ENCODE measurements at places on chromosomes 3 and 15.

- no peak for DNase-seq
Measured at GRCh38 chr3:53102601-53103147, 27.6 kb downstream of the RFT1 start.

DNA sequence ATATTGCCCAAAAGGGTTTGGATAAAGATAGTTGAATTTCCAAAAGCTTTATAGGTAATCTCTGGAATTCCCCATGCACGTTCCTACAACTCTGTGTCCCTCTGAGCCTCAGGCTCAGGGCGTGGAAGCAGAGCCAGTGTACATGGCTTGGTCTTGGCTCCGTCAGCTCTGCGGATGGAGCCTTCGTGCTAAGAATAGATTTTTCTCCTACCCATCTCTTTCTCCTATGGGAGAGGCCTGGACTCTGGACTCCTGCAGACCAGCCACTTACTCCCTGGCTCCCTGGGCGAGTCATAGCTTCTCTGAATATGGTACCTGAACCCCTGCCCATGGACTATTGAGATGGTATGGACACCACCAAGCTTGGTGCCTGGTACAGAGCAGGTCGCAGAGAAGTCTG, 99.9 kb downstream of the EEFSEC start:
- no peak for DNase-seq

- DNase-seq: no peak
Measured at GRCh38 chr3:50481992-50482391, 21.4 kb downstream of the CACNA2D2 start.

GRCh38 chr15:74790080-74790916, 8.4 kb downstream of the CSK start:
- DNase-seq: peak; percentile 67

- DNase-seq: no peak
Measured at GRCh38 chr3:172530101-172530561, 6.9 kb upstream of the TNFSF10 start.

GRCh38 chr3:171199473-171199829, 172.9 kb upstream of the SLC2A2 start:
- DNase-seq: no peak

- DNase-seq: no peak
Measured at GRCh38 chr15:48282216-48282615, 49.0 kb upstream of the DUT start.

DNA sequence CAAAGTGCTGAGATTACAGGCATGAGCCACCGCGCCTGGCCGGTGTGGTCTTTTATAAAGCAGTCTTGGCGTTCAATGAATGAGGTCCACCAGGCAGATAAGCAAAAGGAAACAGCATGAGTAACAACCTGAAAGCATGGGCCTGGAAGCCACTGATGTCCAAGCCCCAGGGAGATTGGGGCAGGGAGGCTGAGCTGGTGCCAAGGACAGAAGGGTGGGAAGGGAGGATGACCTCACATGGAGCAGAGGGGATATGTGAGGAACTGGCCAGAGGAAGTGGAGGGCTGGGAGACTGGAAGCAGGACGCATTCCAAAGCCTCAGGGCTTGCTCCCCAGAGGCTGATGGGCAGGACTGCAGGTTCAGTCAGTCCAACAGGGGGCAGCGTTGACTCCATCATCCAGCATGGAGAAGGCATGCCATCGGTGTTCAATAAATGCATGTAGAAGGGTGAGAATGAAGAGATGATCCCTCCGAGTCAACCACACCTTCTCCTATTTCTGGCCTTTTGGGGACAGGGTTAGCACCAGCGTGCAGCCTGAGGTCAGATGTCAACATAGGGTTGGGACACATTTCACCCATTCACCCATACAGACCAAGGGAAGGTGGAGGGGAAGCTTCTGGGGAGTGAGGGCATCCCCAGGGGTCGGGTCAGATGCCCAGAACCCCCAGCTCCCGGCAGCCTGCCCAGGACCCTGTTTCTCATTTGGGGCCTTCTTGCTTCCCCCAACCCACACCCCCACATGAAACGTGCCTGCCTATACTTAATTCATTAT, 14.8 kb downstream of the MYL3 start:
- DNase-seq: no peak

GRCh38 chr3:135310317-135310716, 515.3 kb downstream of the EPHB1 start:
- no peak for DNase-seq

- no peak for DNase-seq
Measured at GRCh38 chr3:182913889-182914288, 66.4 kb downstream of the DCUN1D1 start.

GRCh38 chr15:67927501-67928168, 87.8 kb upstream of the RNU6-1 start:
- DNase-seq: peak; percentile 11

- DNase-seq: no peak
Measured at GRCh38 chr15:73485372-73485771, 42.4 kb downstream of the REC114 start.

DNA sequence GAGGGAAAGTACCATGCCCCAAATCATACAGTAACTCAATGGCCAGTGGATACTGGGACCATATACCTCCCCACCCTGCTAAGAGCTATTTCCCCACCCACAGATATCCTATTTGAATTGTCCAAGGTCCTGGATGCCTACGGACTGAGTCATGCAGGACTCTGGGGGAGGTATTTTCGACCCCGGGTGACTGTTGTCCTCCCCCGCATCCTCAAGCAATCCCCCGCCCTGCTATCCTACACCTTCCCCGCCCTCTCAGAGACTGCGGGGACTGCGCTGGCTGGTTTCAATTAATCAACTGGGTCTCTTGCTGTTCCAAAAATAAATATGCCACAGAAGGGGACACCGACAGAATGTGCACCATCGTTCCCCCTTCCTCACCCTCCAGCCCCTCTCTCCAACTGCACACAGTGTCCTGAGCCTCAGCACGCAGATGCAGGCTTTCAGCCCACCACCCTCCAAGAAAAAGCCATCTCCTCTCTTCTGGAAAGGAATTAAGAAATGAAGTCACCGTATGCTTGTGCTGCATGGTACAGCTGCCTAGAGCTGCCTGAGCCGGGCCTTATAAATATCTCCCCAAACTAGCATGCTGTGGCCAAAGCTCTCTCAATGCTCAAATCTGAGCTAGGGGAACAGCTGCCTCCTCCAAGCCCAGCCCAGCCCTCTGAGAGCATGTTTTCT, 8.1 kb downstream of the CAV3 start:
- no peak for DNase-seq

- no peak for DNase-seq
Measured at GRCh38 chr3:115624029-115624741, 875 bp downstream of the GAP43 start.

GRCh38 chr3:31613654-31614053, 80.9 kb downstream of the STT3B start:
- DNase-seq: no peak

DNA sequence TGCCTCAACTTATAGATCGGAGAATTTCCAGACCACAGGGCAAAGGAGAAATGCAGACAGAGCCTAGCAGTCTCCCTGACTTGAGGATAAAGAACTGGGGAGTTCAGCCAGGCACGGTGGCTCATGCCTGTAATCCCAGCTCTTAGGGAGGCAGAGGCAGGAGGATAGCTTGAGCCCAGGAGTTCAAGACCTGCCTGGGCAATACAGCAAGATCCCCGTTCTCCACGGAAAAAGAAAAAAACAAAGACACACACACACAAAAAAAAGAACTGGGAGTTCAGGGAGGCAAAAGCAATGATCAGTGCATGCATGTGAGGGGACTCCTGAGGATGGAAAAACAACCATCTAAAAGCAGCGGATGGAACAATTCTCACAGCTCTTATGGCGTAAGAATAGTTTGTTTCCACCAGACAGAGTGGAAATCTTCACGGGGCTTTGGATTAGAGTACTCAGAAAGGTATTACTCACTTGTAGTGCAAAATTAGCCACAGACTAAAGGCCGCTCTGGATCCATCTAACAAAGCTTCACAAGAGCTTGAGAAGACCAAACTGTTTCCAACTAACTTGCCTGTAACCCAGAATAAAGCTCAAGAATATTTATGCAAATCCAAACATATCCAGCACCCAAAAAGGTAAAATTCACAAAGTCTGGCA, 16.3 kb downstream of the SEC11A start:
- no peak for DNase-seq

DNA sequence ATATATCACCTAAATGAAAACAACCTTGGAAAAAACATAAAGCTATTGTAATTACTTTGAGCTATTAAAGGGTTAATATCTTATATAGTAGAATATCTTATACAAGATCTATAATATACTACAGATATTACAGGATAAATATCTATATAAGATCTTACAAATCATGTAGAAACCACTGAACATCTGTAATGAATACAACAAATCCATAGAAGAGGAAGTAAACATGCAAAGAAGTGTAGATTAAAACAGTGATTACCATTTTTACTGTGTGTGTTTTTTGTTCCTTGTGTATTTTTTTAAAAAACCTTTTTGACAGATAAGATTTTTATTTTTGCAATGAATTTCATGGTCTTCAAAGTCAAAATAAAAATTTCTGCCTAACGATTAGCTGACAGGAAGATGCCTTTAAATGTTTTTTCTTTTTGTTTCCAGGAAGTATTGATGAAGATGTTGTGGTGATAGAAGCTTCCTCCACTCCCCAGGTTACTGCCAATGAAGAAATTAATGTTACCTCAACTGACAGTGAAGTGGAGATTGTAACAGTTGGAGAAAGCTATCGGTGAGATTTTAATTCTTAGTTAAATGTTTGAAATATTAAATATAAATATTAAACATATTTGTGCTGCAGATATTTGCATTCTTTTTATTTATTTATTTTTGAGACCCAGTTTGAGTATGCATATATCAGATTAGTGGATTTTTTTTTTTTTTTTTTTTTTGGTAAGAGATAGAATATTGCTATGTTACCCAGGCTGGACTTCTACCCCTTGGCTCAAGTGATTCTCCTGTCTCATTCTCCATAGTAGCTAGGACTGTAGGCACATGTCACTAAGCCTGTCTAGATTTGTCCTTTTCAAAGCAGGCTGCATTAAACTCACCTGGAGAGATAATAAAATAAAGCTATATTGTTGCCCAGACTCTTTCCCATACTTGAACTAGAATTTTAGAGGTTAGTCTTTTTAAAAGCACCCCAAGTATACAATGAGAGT, 52.8 kb upstream of the CCNB2 start:
- DNase-seq: no peak

GRCh38 chr15:99268431-99268830, 17.1 kb downstream of the LRRC28 start:
- no peak for DNase-seq

DNA sequence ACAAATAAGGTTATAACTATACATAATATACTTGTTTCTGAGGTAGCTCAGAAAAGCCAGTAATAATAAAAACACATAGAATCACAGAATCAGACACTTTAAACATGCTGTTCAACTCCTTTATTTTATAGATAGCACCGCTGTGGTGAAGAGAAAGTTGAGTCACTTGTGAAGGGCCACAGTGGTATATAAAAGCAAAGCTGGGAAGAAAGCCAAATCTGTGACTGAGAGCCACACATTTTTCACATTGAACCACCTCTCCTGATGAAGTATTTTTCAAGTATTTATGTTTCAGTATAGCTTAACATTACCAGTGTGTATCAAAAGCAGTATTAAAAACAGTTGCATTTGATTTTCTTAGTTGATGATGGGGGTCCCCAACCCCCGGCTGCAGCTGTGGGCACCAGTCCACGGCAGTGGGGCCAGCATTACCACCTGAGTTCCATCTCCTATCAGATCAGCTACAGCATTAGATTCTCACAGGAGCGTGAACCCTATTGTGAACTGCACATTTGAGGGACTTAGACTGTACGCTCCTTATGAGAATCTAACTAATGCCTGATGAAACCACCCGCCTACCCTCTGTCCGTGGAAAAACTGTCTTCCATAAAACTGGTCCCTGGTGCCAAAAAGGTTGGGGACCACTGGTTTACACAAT, 46.2 kb downstream of the TBL1XR1 start:
- DNase-seq: peak; percentile 14

- DNase-seq: no peak
Measured at GRCh38 chr15:68278345-68278594, 725 bp downstream of the FEM1B start.

GRCh38 chr3:94115482-94115881, 52.6 kb downstream of the NSUN3 start:
- DNase-seq: peak; percentile 0

- DNase-seq: no peak
Measured at GRCh38 chr3:180743813-180744590, 64.7 kb upstream of the CCDC39 start.

DNA sequence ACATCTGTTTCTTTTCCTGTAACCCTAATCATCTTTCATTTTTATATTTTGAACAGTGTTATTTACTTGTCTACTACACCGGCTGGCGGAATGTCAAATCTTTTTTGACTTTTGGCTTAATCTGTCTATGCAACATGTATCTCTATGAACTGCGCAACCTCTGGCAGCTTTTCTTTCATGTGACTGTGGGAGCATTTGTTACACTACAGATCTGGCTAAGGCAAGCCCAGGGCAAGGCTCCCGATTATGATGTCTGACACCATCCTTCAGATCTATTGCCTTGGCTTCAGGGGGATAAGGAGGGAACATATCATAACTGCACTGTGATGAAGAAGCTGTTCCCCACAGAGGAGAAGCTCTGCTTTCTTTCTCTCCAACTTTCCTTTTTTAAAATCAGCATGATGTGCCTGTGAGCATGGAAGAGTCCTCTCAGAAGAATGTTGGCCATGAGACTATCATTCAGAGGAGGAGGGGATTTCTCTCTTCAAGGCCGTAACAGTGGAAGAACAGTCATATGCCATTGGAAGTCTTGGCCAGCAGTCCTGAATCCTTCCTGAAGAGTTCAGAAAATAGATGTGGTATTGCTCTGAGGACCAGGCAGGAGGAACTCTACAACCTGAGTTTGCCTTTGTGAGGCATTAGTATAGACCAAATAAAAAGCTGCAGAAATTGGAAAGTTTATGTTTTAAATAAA, 69.9 kb downstream of the SEC22A start:
- DNase-seq: no peak

- no peak for DNase-seq
Measured at GRCh38 chr3:175155172-175155571, 296.0 kb downstream of the NAALADL2 start.

DNA sequence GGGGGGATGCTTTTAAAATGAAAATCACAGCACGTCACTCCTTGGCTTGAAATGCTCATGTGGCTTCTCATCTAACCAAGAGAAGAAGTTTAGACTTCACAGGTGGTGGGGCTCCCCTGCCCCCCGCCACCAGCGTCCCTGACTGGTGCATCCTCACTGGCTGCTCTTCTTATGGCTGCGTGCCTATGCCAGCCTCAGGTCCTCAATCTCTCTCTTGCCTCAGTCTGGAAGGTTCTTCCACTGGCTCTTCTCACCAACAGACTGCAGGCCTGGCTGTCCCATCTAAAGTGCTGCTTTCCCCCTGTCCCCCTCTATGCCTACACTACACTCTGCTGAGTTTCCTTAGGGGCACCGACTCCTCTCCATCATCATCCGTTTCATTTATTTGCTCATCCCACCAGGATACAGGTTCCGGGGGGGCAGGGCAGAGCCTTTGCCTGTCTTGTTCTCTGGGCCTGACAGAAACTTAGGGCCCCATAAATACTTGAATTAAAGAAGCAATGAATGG, 20.6 kb downstream of the ABTB1 start:
- no peak for DNase-seq
